Prostate gland (tissue), 2 donors: ENCODE measurements at places on chromosomes 5 and 9. TPM values are rescaled to one million over a fixed set of nuclear protein-coding genes. Genes with fewer than 3 reads are reported as not detected.

PSD2 gene
- total RNA-seq, result 0.74 TPM

GRCh38 chr5:134609232-134609851, 23.3 kb downstream of the SAR1B start:
- DNase-seq, result no peak

NXNL2 gene
- total RNA-seq, result 1.9 TPM

DNA sequence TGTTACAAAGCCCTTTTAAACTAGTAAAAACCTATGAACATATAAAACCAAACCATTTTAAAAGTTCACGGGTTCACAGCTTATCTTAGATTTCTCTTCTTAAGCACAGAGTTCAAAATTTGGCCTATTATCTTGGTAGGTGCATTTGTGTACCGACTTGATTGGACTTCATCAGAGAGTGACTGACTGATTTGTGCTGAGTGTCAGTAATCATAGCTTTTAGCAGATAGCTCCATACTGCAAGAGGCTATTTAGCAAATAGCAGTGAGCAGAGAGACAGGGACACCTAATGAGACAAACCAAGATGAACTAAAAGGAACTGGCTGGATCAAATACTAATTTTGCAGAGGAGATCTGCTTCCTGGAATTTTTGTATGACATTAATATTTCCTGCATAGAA, 274.5 kb downstream of the PRR16 start:
- no peak for DNase-seq

DNA sequence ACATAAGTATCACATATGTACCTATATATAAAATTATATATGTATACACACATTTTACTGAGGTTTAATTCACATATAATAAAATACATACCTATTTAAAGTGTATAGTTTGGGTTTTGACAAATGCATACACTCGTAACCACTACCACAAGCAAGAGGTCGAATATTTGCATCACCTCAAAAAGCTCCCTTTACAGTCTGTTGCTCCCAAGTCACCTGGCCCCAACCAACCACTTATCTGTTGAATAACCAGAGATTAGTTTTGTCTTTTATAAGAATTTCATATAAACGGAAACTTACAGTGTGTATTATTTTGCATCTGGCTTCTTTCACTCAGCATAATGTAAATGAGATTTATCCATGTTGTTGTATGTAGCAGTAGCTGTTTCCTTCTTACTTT, 218.9 kb downstream of the MAT2B start:
- DNase-seq, result no peak

DNA sequence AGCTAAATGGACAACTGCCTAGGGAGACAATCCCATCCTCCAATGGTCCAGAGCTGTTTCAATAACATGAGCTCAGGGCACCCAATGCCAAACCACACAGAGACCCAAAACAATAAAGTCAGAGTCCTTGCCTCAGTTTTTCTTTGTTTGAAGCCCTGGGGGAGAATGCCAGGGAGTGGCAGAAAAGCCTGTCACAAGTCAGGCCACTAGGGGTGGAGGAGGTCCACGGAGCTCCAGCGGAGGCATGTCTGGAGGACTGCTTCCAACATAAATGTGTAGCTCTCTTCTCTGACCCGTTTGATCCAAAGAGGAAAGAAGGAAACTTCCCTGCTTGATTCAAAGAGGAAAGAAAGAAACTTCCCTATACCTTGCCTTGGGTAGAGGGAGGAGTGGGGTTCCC, 175.3 kb downstream of the HSPA4 start:
- DNase-seq, result no peak

ZNF883 gene
- 1.5 TPM for total RNA-seq
